Stimulated activated CD8-positive, alpha-beta memory T cell treated with anti-CD3 and anti-CD28 coated beads, Interleukin-7, amount 100 ng/mL, for 24 hours (primary cell): ENCODE measurements at places on chromosomes 4 and X.

DNA sequence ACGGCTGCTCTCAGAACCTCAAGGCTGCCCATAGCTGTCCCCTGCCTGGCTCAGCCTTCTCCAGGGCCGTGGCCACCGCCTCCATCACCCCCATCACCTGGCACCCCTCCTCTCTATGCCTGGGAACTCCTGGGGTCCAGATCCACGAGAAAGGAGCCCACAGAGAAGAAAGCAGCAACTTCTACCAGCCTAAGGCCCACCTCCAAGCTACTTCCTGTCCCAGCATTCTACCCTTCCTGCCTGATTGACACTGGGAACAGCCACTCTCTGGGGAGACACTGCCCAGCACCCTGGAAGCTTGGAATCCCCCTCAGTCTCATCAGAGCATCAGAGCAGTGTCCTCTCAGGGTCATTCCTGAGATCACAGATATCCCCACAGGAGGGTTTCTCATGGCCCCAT is 36.9 kb upstream of the PROM1 start:
- DNase-seq, result no peak

- DNase-seq, result no peak
These were observed 515.4 kb upstream of the ATOH1 start for GRCh38 chr4:93313197-93313596.

GRCh38 chr4:112813790-112814189 is 176.8 kb downstream of the LARP7 start:
- DNase-seq, result no peak

- DNase-seq, result no peak
These were observed 15.0 kb upstream of the OTUD4 start for GRCh38 chr4:145195167-145195952.

DNA sequence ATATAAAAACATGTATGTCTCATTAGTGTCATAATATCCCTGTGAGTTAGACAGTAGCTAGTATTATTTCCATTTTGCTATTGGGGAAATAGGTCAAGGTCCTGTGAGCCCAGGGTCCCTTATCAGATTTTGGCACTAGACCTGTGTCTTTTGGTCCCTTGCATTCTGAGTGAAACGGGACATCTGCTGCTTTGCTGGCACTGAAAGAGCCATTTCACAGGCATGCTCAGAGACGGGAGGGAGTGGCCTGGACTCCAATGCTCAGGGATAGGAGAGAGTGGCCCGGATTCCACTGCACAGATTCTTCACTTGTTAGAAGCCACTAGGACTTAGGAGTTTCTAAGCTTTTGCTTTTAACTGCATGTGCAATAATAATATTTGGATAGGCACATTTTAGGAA is 177.2 kb downstream of the TSPAN5 start:
- DNase-seq, result no peak

DNA sequence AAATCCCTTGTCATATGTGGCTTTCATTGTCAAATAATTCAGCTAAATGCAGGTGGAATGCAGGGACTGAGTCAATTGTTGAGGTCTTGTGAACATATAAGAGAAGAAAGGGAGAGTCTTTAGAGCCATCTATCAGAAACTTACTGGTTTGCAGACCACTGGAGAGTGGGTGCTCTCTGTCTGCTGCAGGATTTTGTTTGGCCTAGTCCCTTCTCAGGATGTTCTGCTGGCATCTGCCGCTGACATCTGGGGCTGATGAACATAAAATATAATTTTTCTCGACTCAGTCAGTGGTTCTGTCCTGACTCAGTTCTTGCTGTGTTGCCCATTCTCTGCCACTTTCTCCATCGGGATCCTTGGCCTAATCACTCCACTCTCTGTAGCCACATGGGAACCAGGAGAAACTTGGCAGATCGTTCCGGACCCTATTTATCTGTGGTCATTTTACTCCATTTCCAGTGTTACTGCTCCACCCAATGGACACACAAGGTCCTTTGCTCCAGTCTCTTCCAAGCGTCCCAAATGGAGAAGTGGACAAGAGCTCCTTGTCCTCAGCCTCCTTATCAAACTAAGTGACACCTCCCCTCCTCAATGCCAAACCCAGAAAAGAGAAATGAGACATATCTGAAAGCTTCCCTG is 436.2 kb downstream of the FAT4 start:
- DNase-seq, result no peak

DNA sequence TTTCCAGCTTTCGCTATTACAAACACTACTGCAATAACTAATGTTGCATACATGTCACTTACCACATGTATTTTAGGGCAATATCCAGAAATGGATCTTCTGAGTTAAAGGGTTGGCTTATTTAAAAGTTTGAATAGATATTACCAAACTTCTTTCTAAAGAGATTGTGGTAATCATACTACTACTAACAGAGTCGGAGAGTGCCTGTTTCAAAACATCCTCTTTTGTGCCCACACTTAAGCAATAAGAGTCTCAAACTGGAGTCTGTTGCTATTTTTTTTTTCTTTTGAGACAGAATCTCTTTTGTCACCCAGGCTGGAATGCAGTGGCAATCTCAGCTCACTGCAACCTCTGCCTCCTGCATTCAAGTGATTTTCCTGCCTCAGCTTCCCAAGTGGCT is 35.8 kb downstream of the FGFBP1 start:
- no peak for DNase-seq

DNA sequence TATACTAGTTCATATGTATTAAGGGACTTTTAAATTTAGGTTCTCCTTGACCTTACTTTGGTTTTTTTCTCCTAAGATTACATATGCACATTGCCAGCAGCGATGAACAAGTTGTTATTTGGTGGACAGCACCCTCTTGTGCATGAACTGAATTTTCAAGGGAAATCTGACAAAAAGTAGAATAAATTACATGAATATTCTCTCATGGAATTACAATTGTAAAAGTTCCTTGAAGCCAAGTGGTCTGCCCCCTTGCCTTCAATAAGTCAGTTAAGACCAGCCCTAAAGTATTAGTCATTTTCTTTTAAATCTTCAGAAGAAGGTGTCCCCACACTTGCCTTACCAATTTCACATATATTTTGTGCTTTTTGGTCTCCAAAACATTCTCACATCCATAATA is 30.7 kb upstream of the SMARCA5 start:
- no peak for DNase-seq

DNA sequence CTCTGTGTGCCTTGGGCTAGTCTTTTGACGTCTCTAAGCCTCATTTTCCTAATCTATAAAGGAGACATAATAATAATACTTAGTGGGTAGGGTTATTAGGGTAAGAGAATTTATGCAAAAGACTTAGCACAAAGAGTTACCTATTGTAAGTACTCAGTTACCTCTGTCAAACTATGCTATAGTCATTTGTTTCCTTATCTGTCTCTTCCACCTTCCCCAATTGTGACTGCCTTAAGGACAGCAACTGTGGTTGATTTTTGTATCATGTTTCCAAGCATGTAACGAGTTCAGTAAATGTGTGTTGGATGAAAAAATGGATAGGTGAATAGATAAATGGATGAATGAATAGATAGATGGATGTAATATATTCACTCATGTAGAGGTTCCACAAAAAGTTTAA is 48.1 kb downstream of the WDR19 start:
- no peak for DNase-seq

- DNase-seq, result no peak
These were observed 953.6 kb upstream of the AGA start for GRCh38 chr4:178395798-178396197.

DNA sequence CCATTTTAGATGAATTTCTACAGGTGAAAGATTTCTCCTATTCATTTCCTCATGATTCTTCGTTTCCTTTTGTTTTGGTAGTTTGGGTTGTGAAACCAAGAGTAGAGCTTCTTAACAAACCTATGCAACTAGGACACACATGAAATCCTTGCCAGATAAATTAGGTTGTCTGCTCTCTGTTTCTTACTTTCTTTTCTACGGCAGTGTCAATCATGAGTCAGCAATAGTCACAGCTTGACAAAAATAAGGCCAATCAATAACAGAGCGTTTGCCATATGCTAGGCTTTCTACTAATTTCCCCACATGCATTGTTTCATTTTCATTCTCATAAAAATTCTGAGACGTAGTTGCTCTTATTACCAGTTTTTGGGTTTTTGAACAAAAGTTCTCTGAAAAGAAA is 20.3 kb downstream of the CLRN2 start:
- DNase-seq, result no peak

GRCh38 chrX:94178145-94178788 is 504.3 kb downstream of the FAM133A start:
- DNase-seq, result no peak
